C1 segment of cervical spinal cord (tissue), 14 donors: ENCODE measurements at places on chromosomes 6 and 20.

- DNase-seq: no peak
Measured at GRCh38 chr20:51143652-51144051, 120.7 kb upstream of the KCNG1 start.

GRCh38 chr20:42361402-42361970, 743.3 kb upstream of the CHD6 start:
- DNase-seq: no peak

GRCh38 chr20:18019068-18019467, 38.6 kb downstream of the OVOL2 start:
- no peak for DNase-seq

DNA sequence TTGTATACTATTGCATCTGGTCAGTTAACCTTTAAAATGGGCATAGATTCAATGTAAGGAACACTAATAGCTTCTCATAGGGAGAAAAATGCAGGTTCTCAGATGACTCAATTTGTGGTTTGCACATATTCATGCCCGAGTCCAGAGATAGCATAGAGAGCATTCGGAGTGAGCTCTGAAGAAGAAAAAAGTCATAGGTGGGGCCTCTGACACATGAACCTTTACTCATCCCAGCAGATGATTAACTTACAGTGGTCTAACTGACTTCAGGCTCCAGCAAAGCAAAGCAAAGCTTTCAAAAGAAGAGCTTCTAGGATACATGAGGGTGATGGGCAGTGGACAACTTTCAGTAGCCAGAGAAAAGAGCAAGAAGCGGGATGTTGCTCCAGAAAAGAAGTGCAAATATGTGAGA, 55.3 kb upstream of the BTN3A2 start:
- no peak for DNase-seq

DNA sequence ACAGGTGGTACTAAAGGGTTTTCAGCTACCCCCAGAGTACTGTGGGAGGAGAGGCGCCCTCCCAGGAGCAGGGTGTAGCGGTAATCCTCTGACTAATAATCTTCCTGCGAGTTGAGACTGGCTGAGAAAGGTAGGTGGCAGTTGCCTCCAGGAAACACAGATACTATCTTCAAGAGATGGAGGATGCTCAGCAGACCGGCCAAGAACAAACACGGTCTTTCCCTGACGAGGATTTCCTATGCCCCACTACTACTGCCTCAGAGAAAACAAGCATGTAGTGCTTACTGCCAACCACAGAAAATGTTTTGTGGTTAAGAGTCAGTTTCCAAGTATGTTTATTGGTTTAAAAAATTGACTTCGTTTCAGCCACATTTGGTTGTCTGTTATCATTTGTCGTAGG, 26.8 kb downstream of the C6orf89 start:
- DNase-seq: no peak

- no peak for DNase-seq
Measured at GRCh38 chr6:26243132-26243531, 121.9 kb upstream of the BTN3A2 start.

GRCh38 chr6:121614115-121614514, 178.7 kb downstream of the GJA1 start:
- no peak for DNase-seq

DNA sequence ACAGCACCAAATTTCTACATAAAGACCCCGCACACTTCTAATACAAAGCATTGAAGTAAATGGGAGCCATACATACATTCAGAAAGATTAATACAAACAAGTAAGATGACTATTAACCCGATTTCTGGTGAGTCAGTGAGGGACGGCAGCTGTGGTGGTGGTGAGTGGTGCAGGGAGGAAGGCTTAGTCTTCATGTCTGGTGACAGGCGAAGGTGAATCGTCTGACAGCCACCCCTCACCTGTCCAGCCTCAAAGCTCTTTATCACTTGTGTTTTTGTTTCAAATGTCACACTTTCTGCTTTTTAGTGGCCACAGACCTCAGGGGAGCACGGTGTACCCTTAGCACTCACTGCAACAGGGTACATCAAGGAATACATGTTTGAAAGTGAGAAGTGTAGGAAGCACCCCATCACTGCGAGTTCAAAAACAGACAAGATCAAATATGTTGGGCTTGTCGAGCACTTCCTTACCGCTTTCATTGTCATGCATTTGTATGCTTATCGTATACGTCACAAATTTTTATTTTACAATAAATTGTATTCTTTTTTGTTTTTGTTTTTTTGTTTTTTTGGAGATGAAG, 63.5 kb downstream of the IRF4 start:
- no peak for DNase-seq

- DNase-seq: no peak
Measured at GRCh38 chr20:50231854-50232253, 41.2 kb downstream of the CEBPB start.

DNA sequence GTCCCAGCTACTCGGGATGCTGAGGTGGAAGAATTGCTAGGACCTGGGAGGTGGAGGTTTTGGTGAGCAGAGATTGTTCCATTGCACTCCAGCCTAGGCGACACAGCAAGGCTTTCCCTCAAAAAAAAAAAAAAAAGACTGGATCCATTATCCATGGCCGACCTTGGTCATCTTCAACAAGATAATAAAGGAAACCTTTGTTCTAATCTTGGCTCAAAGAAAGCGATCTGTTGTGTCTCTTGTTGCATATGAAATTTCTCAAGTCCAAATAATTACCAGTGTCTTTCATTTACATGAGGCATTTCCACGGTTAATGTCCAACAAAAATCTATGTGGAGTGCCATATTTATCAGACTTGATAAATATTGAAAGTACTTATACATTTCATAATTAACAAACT, 23.7 kb upstream of the KIF16B start:
- DNase-seq: no peak

GRCh38 chr6:47292944-47293343, 16.8 kb downstream of the TNFRSF21 start:
- no peak for DNase-seq

DNA sequence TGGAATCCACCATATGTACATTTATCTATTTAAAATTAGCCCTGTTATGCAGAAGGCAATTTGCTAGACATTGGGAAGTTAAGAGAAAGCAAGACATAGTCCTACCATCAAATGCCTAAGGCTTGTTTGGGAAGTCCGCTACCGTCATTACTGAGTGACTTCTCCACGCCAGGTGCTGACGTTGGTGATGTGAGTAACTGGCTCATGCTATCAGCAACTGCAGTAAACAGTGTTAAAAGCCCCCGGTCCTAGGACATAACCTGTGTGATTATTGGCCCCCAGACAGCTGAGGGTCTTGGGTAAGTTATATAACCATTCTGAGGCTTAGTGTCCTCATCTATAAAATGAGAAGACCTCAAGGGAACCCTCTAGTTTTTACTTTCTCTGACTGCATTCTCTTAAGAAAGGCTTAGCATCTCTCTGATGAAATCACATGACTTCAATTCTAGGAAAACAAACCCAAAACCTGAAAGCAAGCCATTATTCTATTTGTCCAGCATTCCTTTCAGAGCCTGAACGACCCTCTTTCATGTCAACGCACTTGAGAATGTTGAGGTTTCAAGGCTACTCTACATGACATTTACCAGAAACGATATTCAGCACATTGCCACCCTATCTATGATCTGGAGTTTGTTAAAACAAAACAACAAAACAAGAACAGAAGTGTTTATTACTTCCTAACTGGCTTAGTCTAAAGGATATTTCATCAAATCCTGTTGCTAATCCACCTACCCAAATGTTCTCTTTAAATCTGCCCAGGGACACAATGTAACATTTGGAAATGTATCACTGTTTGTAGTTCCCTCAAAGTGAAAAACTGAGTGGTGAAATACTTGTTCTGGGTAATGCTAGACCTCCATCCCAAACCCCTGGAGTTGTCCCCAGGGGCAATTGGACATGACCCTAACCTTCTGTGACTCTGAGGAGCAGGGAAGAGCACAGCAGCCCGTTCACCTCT, 133.8 kb downstream of the BTBD3 start:
- no peak for DNase-seq

DNA sequence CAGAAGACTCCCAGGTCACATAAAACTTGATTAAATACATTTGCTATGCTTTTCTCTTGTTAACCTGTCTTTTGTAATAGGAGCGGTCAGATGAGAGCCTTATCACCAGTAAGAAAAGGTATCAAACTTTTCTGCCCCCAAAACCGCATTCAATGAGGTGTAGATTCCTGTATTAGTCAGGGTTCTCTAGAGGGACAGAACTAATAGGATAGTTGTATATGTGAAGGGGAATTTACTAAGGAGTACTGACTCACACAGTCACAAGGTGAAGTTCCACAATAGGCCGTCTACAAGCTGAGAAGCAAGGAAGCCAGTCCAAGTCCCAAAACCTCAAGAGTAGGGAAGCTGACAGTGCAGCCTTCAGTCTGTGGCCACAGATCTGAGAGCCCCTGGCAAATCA, 32.7 kb downstream of the PTPRK start:
- no peak for DNase-seq

DNA sequence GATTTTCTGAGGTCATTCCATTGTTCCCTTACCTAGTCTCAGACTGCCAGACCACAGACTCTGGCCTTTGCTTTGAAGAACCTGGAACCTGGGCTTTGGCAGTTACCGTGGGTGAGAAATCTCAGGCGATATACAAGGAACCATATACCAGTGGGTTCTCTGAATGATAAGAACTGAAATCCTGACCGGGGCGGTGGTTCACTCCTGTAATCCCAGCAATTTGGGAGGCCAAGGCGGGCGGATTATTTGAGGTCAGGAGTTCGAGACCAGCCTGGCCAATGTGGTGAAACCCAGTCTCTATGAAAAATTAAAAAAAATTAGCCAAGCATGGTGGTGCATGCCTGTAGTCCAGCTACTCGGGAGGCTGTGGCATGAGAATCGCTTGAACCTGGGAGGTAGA, 14.3 kb upstream of the SGK2 start:
- DNase-seq: no peak

DNA sequence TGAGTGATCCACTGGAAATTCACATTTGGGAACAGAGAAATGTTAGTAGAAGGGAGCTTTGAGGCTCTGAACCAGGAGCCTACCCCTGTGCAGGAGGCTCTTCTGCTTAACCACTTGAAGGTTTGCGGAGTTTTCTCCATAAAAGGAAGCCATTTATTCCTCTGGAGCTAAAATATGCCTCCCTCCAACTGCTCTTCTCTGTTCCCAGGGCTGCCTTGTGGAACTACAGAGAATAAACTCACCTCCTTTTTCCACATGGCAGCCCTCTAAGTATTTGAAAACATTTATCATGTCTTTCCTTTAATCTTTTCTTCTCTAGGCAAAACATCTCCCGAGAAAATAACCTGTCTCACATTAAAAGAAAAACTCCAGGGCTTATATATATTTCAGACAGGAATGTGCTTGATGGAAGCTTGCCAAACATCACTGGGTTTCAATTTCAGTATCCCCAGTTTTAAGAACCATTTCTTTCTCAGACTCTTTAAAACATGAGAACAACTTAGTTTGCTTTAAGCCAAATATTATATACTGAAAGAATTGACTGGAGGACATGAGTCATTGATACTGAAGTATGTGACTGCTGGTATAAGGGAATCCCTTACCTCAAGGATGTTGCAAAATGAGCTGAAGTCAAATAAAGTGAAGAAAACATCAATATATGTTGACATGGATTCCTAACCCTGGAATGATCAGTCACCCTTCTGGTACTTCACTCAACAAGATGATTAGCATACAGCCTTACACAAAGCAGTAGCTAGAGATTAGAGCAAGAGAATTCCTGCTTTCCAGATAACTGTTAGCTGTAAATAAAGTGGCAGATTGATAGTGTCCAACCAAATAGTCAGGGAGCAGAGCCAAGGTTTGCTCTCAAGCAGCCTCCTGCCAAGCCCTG, 74.0 kb downstream of the ZBTB2 start:
- no peak for DNase-seq

DNA sequence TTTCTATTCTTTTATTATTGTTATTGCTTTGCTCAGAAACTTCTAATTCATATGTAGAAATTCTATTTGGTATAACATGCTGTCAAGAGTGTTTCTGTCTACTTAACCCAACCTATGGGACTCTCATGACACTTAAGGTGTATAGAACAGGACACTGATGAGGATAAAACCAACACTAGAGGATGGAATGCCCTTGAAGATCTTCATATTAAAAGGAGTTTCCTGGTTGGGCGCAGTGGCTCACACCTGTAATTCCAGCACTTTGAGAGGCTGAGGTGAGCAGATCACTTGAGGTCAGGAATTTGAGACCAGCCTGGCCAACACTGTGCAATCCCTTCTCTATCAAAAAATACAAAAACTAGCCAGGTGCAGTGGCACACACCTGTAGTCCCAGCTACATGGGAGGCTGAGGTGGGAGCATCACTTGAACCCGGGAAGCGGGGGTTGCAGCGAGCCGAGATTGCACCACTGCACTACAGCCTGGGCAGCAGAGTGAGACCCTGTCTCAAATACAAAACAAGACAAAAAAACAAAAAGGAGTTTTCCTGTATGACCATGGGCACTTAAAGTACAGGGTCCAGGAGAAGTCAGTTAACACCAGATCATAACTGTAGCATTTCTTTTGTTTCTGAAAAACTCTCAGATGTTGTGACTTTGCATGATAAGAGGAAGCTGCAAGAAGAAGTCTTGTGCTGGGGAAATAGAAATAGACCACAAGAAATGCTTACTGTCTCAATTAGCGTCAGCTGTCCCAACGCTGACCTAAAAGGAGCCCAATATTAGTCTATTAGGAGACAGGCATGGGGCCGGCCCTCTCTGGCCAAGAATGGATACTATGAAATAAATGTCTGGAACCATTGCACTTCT, 38.9 kb upstream of the CD2AP start:
- DNase-seq: no peak

- no peak for DNase-seq
Measured at GRCh38 chr6:32947552-32948465, 5.1 kb downstream of the HLA-DMA start.

GRCh38 chr20:40925829-40926510, 102.7 kb upstream of the TOP1 start:
- DNase-seq: no peak

DNA sequence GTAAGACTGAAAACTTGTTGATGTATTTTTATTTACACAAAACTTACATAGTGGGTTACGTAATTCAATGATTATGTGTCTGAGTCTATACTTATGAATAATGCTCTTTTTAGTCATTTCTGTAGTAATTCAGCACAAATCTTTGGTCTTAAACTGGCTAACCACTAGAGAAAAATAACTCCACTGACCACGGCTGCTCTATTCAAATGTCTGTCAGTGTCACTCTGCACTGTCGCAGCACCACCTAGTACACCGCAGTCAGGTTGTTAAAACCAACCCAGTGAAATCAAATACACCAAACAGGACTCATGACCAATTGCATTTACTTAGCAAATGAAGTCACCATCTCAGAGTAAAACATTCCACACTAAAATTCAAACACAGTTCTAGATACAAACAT, 93.5 kb upstream of the CCDC28A start:
- no peak for DNase-seq

- DNase-seq: no peak
Measured at GRCh38 chr6:43436577-43437282, 9.4 kb downstream of the ABCC10 start.
